ENCODE measurements at places on chromosomes 2 and 18.

GRCh38 chr2:1649103-1650084 lies 94.9 kb downstream of the PXDN start:
- DNase-seq = no peak

DNA sequence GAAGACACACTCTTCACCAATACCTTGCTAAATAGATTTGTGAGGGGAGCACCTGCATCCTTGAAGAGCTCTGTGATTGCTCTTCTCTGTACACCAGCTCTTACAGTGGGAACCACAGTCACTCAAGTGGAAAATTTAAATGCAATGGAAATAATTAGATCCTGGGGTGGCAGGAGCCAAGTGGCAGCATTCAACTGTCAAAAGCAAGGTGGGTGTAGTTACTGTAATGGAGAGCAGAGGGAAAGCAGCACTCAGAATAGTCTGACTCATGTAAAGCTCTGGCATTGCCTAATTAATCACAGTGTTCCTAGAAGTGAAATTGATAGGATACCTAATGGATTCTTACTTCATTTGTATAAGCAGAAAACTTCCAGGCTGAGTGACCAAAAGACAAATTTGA lies 245.8 kb downstream of the KCNE4 start:
- DNase-seq = no peak

DNA sequence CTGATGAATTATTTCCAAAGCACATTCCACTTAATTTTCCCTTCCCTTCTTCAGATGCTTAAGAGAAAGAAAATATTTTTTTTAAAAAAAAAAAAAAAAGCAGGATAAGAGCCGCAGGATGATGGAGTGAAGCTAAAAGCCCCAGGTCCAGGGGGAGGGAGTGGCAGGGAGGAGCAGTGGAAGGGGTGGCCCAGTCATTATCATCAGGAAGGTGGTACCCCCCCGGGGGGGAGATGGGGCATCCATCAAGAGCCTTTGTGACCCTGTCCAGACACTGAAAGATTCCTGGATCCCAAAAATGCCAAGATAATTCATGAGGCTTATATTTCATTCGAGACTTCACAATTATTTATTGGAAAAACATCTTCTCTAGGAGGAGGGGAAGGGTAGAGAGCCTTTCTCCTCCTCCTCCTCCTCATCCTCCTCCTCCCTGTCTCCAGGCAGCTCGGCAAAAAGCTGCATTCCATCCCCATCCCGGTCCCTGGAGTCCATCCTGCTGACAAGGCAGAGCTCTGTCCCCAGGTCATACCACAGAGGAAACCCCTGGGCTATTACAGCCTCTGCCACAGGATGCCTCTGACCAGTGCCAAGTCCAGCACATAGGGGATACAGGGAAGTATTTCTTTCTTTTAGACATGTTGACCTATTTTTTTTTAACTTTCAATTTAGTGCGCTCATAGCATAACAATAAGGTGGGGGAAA lies 125.3 kb downstream of the TWIST2 start:
- DNase-seq = no peak

DNA sequence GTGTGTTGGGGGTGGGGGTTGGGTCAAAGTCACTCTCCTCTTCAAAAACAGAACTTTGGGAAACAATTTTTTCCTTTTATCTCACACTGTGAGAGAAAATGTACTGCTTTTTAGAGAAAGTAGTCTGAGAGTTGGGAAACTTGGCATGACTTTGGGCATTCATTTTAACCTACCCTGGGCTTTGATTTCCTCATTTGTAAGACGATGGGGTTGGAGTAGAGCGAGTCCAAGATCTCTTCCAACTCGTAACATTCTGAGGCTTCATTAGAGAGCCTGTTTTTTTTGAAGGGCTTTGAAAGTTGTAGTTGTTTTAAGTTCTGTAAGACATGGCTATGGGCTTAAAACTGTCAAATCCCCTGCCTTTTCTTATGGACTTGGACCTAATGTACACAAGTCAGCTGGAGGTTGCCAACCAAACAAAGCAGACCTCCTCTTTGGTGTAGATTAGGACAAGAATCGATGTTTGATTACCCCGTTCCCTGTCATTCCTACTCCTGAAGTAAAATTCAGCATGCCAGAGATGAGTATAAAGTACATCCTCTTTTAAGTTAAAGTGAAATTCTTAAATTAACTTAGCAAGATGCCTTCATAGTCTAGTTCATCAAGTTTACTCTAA lies 8.4 kb downstream of the PHLPP1 start:
- DNase-seq = no peak

DNA sequence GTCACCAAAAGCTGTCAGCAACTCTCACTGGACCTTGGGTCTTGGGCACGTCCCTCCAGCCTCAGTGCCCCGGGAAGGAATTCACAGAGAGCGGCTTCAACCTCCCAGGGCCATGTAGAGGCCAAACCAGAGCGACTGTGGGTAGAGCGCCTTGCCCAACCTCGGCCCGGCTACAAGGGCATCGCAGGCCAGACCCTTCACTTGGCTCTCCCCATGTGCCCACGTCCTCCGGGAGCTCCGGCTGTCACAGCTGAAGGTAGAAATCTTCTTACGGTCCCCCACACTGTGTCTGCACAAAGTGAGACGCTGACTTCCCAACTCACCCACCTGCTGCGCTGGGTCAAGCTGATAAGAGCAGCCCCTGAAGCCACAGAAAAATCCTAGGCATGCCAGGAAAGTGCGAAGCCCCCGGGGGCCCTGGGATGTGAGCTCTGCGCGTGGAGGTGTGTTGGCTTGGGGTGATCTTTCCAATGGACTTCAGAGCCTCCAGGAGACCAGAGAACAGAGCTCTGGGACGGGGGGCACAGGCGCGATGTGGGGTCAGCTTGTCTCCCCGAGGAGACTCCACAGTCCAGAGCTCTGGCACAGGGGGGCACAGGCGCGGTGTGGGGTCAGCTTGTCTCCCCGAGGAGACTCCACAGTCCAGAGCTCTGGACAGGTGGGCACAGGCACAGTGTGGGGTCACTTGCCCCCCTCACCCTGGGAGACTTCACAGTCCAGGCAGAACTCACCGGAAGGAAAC lies 105.5 kb downstream of the RTP5 start:
- DNase-seq = no peak

- no peak for DNase-seq
Observed at GRCh38 chr18:5543773-5544389, at the start of gene EPB41L3. Gene EPB41L3, minus strand, starts transcription at chr18:5543997. Its CDS starts 54,814 bp downstream, at chr18:5489183.

DNA sequence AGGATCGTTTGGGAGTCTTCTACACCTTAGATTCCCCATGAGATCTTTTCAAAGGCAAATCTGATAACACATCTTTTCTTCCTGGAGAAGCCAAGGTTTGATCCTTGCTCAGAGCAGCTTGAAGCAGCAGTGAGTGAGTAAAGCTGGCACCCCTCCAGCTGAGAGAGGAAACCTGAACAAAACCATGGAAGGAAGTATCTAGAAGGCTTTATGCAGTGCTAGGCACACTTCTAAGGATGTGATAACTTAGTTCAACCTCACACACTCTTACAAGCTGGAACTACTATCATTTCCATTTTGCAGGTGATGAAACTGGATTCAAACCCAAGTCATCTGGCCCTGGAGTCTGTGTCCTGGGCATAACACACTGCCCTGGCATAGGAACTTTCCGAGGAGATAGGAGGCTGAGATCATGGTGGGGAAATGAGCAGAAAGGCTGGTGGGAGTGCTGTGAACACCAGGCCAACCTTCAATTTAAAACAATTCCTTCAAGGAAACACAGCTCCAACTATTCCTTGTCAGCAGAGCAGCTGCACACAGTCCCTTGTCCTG lies 71.2 kb downstream of the CTAGE1 start:
- no peak for DNase-seq
